ENCODE measurements at places on chromosomes 16 and 17.

- DNase-seq, result no peak
Observed at GRCh38 chr16:84643180-84643583, 5.1 kb upstream of the KLHL36 start.

GRCh38 chr16:57540906-57541753, 1.3 kb upstream of the ADGRG5 start:
- no peak for DNase-seq

GRCh38 chr17:19762515-19762961, 14.4 kb upstream of the ALDH3A1 start:
- DNase-seq, result no peak

DNA sequence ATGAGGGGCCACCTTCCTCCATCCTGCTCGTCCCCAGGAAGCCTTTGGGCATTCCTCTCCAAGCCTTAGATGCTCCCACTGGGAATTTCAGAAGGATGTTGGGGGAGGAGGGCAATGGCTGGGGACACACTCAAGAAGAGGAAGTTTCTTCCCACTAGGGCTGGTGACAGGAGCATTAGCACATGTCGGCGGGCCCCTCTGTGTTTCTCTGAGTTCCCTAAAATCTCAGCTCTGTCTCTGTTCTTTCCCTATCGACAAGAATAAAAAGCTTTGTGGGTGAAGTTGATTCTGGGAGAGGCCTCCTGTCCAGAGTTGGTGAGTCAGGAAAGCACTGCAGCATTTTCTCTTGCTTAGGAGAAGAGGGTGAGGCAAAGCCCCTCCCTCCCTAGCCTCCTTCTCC, 19.7 kb upstream of the C17orf107 start:
- no peak for DNase-seq

DNA sequence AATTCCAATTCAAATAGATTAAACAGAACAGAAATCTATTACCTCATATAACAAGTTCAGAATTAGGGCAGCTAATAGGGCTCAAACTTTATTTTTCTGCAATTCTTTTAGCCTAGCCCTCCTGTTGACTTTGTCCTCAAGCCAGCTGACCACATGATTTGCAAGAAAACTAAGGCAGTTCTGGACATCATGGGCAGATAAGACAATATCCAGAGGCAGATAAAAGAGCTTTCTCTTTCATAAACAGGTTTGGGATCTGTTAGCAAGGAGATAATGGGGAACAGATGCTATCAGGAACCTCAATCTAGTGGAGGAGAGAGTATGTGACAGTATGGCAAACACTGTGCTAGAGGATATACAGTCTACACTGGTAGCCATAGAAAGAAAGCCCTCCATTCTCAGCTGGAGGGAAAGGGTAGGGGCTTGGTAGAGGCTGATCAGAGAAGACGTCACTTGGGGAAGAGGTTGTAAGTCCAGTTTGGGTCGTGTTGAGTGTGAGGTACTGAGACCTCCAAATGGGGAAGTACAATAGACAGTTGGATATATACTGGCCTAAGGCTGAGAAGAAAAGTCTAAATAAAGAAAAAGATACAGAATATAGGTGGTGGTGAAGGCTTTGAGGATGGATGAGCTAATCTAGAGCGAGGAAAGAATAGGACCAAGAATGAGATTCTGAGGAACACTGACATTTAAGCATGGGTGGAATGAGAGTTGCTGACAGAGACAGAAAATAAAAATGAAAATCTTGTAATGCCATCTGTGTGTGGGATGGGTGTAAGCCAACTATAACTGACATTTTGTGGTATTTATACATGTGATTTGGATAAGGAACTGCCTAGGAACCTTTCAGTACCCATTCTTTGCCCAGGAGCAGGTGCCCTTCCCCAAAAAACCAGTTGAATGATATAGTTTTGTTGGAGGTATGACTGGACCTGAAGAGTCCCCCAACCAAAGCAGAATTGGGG, 67.4 kb downstream of the CYB561 start:
- DNase-seq, result no peak
